ENCODE measurements at places on chromosomes 16 and 17.

DNA sequence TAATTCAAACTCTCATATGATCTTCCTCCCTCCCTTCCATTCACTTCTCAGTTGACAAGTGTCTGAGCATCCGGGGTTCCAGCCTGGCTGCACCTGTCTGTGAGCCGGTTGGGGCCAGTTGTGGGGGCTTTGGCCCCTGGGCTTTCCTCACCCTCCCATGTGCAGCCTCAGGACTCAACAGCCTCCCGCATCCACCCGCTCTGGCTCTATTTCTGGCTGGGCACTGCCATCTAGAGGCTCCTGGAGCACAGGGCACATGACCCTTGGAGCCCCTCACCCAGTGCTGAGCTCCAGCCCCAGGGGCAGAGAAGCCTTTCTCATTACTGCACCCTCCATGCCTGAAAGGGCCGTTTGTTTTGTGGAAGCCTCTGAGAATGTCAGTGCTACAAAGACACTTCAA, 43.3 kb downstream of the HAPSTR1 start:
- peak; percentile 34 for DNase-seq

DNA sequence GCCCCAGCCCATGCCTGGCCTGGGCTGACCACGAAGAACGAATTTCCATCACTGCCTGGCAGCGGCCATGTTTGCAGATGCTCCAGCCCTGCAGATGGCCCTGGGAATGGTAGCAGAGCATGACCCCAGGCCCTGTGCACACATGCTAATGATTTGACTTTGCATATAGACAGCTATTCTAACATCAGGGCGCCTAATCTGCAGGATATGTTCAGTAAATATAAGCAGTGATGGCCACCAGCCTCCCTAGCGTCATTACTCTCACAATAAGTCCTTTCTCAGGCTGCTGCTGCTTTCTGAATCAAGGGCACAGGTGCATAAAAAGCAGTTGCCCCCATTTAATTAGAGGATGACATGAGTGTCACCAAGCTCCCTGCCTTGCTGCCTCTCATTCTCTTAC, 24.2 kb downstream of the DNAH9 start:
- DNase-seq: no peak

- no peak for DNase-seq
Observed at GRCh38 chr16:49061137-49061714, 220.4 kb downstream of the CBLN1 start.

DNA sequence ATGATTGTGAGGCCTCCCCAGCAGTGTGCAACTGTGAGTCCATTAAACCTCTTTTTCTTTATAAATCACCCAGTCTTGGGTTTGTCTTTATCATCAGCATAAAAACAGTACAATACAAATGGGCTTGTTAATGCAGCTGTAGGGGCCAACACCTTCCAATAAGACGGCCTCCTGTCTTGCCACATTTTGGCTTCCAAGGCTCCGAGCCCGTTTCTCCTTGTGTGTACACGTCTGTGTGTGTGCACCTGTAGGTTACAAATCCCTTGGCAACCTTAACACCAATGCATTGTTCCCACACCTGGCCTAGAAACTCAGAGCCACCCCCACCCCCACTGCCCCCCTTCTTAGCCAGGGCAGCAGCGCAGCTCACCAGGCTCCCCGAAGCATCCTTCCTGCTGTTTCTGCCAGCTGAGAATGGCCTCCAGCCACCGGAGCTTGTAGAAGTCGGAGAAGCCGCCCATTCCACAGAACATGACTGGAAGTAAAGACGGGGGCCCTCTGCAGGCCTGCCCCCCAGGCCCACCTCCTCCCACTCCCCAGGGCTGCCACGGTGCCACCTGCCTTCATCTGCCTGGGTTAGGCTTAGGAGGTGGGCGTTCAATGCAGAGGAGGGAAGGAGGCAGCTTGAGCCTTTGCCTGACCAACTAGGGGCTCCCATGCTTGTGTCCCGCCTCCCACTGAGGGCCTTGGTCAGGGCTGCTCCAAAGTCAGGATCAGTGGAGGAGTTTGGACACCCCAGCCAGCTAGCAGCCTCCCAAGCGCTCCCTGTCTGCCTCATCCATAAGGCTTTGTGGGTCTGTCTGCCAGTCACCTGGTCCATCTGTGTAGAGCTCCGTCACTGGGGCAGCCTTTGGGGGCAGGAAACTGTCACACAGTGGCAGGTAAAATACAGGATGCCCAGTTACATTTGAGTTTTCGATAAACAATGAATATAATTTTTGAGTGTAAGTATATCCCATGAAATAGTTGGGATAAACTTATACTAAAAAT, 10.6 kb downstream of the C16orf89 start:
- no peak for DNase-seq

GRCh38 chr17:58315281-58315711, 13.3 kb downstream of the TSPOAP1 start:
- DNase-seq: no peak

Data from activated naive CD8-positive, alpha-beta T cell treated with anti-CD3 and anti-CD28 coated beads, Interleukin-2, amount 50 U/mL, for 16 hours (primary cell).